Activated T-cell treated with anti-CD3 and anti-CD28 coated beads for 4 hours (primary cell): ENCODE measurements at places on chromosomes 5 and 9.

DNA sequence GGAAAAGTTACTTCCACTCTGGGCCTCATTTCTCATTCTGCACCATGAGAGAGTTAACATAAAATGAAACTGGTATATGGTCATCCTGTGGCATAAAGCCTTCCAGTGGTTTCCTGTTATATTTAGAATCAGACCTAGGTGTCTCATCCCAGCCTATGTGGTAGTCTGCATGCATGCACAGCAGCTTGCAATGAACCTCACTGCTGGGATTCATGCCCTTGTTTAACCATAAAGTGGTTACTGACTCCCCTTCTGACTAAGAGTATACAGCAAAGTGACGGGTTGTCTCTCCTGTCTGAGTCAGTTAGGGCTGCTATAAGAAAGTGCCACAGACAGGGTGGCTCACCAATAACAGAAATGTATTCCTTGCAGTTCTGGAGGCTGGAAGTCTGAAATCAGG is 14.7 kb upstream of the TDRD7 start:
- no peak for DNase-seq

DNA sequence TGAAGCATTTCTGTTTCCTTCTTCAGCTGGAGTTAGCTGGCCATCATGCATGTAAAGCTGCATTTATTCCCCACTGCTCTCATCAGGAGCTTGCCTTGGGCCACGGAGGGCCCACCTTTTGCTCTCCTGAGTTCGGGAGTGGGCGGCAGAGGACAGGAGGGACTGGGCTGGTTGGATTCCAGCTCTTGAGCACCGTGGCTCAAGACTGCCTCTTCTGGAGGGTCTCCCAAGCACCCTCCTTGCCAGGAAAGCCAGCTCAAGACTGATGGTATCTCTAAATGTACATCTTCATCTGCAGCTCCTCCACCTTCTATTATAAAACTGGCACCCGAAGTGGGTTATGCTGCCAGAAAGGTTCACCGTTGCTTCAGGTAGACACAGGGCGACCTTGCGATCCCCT is 399.6 kb upstream of the IRX1 start:
- DNase-seq = no peak

GRCh38 chr9:35646153-35646532 is 4.6 kb downstream of the SIT1 start:
- no peak for DNase-seq

GRCh38 chr5:98296426-98296825 is 477.0 kb upstream of the RGMB start:
- no peak for DNase-seq

- no peak for DNase-seq
These were observed 41.2 kb downstream of the PDCD1LG2 start for GRCh38 chr9:5551368-5552150.

- DNase-seq = no peak
These were observed 16.7 kb upstream of the CD74 start for GRCh38 chr5:150429410-150429873.

DNA sequence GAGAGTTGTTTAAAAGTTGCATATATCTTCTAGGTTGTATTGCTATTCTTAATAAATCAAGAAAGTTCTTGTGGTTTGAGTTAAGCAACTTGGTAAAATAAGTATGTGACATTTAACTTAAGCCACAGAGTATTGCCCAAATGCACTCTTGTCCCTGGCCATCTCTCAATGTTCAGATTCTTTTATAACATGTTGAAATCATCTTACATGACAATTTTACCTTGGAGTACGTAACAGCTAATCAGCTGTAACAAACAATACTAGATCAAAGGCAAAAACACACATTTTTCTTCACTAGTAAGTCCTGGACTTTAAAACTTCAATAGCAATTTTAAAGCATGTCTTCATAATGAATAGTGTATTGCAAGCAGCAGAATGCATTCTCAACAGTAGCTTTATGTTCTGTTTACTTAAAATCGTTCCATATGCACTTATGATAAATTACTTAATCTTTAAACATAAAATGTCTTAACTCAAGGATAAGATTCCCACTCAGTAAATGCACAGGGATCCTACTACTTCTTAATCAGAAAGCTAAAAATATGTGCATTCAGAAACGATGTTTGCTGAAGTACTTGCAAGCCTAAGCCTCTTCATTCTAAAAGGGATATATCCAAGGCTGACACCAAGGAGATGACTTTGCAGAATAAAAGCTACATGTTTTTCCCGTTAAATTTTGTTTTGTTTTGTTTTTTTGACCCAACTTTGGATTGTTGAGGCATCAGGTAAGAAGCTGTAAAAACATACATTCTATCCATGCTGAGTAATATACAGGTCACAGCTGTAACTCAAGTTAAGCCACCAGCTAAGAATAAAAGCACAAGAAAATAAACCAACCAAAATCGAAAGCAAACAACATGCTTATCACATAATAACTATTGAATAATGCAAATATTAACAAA is 86.1 kb upstream of the NFIB start:
- no peak for DNase-seq

DNA sequence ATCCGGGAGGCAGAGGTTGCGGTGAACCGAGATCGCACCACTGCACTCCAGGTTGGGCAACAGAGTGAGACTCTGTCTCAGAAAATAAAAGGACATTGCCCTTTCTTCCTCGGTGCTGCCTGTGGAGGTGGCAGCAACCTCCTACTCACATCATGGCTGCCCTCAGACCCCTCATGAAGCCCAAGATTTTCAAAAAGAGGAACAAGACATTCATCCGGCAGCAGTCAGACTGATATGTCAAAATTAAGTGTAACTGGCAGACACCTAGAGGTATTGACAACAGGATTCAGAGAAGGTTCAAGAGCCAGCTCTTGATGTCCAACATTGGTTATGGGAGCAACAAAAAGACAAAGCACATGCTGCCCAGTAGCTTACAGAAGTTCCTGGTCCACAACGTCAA is 12.6 kb upstream of the PAX5 start:
- DNase-seq = no peak

GRCh38 chr5:103589357-103589756 is 26.8 kb upstream of the NUDT12 start:
- DNase-seq = no peak

GRCh38 chr5:115231598-115231997 is 31.1 kb downstream of the PGGT1B start:
- no peak for DNase-seq

- no peak for DNase-seq
These were observed 6.8 kb upstream of the NEURL1B start for GRCh38 chr5:172634106-172634899.

DNA sequence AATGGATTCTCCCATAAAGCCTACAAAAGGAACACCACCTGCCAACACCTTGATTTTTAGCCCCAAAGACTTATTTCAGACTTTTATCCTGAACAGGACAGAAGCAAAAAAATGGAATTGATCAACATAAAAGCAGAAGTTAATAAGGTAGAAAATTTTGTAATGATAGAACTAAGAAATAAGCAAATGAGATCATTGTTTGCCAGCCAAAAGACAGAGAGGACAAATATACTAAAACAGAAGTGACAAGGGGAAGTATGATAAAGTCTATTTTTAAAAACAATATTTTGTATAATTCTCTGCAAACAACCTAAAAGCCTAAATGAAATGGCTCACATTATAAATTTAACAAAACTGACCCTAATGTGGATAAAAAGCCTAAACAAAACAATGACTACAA is 110.5 kb upstream of the PRSS3 start:
- DNase-seq = no peak

GRCh38 chr9:123741214-123741613 is 188.7 kb downstream of the DENND1A start:
- DNase-seq = no peak

GRCh38 chr9:2241461-2241835 is 226.3 kb downstream of the SMARCA2 start:
- DNase-seq = no peak

DNA sequence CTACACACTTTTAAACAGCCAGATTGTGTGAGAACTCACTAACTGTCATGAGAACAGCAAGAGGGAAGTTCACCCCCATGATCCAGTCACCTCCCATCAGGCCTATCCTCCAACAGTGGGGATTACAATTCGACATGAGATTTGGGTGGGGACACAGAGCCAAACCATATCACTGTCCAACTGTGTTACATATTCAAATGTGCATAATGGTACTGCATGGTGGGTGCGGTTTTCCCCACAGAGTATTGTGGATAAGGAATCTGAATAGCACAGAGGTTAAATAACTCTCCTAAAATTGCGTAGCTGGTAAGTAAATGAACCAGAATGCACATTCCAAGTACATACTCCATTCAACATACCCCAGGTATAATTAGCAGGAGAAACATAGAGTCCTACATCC is 32.1 kb downstream of the CDH6 start:
- DNase-seq = no peak

GRCh38 chr5:171848006-171848405 is 62.4 kb downstream of the SMIM23 start:
- DNase-seq = no peak

DNA sequence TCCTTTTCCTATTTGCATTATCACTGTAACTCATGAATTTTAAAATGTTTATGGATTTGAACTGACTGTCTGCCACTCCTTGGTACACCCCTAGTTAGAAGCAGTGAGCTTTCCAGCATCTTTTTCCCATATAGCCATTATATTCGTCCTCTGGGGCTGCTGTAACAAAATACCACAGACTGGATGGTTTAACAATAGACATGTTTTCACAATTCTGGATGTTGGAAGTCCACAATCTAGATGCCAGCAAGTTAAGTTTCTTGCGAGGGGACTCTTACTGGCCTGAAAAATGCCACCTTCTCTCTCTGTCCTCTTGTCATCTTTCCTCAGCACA is 530.0 kb downstream of the SEMA5A start:
- DNase-seq = no peak

GRCh38 chr9:33472171-33472880 is 1.4 kb downstream of the NOL6 start:
- no peak for DNase-seq

GRCh38 chr5:79284846-79285245 is 48.9 kb downstream of the JMY start:
- no peak for DNase-seq

GRCh38 chr5:66164044-66164790 is 20.1 kb downstream of the SREK1 start:
- no peak for DNase-seq

GRCh38 chr9:18349530-18349929 is 124.4 kb upstream of the ADAMTSL1 start:
- no peak for DNase-seq

- no peak for DNase-seq
These were observed 49.5 kb downstream of the ADAMTS2 start for GRCh38 chr5:179295778-179296149.

DNA sequence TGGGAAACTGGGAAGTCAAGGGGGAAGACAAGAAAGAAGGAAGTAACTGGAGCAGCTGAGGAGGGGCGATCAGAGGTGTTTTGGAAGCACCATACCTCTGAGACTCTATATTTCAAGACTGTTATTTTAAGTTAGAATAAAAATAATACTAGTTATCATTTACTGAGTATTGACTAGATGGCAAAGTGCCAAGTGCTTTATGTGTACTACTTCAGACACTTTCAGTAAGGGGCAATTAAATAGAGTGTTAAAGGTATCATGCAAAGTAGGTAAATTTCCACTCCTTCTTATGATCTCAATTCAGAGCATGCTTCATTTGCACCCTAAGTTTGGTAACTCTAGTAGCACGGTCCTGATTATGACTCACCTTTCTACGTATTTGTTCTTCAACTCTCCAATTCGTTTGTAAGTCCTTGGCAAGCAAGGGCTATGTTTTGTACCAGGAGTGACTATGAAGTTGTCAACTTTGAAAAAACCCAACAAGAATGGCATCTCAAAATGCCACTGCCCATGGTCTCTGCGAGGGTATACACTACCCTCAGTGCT is 152.4 kb upstream of the RAPGEF1 start:
- no peak for DNase-seq

DNA sequence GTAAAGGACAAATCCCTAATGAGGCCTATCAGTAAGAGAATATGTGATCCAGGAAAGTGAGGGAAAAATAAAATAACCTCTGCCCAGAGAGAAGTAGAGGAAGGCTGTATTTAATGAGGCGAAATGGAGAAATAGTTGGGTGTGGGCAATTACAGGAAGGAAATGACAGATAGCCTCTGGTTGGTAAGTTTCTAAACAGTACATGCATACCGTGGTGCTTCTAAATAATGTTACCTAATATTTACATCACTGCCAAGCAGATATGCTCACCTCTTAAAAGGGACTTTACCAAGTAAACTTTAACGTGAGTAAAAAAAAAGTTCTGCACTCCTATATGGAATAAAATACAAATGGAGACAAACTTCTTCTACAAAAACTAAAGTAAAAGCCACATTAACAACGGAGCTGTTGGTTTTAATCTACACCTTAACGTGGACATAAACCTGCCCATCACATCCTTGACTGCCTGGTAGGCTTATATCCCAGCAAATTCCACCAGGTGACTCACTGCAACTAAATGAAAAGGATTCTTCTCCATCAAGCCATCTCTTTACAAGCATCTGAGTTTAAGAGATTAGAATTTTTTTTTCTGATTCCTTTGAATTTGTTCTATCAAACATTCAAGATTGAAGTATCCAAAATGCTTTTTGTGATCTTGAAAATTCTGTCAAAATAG is 12.4 kb downstream of the NFIL3 start:
- no peak for DNase-seq

- DNase-seq = no peak
These were observed 76.6 kb upstream of the NR4A3 start for GRCh38 chr9:99745085-99745484.

DNA sequence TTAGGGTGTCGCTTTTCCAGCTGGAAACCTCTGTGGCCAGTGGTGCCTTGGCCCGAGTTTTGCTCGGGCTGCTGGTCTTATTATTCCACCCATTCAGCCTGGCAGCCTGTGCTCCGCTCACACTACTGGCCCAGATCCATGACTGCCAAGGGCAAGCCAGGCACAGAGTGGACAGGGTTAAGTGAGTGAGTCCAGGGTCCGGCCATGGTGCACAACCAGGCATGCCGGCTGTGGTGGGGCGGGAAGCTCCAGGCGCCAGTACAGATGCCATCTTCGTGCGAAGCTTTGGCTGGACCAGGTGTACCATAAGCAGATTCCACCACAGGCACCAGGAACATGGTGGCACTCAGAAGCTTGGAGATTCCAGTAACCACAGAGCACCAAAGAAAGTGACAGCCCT is 580.2 kb upstream of the FAM174A start:
- DNase-seq = no peak

DNA sequence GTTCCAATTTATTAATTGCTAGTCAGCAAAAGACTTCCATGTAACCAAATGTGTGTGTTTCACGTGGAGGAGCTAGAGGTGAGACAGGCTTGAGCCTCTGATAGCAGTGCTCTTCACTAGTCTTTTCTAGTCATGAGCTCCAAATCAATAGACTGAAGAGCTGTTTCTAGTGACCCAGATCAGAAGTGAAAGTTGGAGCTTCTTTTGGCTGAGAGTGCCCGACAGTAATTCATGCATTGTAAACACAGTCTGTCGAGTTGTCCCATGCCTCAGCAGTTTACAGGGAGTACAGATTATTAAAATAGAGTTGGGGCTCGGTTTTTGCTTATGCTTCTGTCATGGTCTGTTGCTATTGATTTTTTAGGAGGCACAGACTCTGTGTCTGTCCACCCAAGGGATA is 793.1 kb downstream of the DTWD2 start:
- no peak for DNase-seq

DNA sequence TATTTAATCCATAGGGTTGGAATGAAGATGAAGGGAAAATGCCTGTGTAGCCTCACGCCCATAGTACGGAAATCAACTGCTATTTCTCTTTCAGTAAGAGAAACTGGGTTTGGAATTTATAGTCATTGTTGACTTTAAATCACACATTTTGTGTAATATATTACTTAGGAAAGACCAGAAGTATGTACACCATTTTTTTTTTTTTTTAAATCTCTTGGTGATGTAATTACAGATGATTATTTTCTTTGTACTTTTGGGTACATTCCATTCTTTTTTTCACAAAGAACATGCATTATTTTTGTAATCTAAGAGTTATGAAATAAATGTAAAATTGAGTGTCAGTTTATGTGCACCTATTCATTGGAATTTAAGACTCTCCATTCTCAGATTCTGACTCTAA is 45.7 kb downstream of the POC5 start:
- DNase-seq = no peak
